ENCODE measurements at places on chromosomes 4 and X.

DNA sequence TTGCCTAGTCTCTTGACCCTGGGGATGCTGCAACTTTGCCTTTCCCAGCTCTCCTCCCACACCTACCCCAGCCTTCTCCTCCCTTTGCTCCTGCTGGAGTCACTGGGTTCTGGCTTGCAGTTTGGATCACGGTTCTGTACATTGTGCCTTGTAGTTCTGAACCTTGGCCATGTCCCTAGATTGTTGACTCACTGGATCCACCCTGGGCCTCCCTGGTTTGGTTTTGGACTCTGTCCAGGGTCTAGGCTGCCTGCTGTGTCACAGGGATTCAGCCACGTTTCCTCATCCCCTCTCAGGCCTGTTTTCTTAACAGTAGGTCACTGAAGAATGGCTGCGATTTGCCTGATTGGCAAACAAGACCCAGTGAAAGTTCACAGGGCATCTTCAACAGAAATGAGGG, 11.5 kb upstream of the GABRE start:
- DNase-seq = no peak

DNA sequence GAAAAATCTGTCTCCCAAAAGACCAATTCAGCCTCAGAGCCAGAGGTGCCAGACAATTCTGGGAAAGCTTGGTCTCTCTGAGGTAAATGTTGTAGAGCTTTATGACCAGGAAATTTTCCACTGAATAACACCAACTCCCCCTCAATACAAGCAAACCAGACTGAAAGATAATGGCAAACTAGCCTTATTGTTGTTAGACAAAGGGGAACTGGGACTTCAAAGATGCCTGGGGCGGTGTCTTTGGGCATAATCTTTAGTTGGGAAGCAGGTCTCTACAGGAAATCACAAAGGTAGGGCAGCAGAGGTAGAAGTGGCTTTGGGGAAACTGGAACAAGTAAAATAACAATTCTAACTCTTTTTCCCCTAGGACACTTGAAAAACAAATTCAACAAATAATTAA, 12.0 kb downstream of the COL4A6 start:
- no peak for DNase-seq

- no peak for DNase-seq
Measured at GRCh38 chr4:173056710-173057109, 111.9 kb upstream of the GALNT7 start.

DNA sequence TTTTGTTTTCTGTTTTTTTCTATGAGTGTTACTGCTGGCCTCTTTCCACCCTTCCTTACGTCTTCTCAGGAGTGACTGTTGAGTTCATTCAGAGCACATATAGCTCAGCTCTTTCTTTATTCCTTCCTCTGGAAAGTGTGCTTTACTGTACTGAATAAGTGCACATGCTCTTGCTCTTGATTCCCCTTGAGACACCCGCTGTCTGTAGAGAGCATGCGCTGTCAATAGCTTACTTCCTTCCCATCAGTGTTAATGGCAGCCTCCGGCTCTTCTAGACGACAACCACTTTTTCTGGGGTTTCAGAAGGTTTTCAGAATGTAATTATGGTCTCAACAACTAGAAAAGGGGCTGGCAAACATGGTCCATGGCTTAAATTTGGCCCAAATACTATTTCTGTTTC, 504.9 kb downstream of the C4orf33 start:
- no peak for DNase-seq

GRCh38 chr4:143399113-143399949, 62.7 kb downstream of the GAB1 start:
- no peak for DNase-seq

- DNase-seq = no peak
Measured at GRCh38 chrX:118325453-118325852, 20.5 kb upstream of the WDR44 start.

DNA sequence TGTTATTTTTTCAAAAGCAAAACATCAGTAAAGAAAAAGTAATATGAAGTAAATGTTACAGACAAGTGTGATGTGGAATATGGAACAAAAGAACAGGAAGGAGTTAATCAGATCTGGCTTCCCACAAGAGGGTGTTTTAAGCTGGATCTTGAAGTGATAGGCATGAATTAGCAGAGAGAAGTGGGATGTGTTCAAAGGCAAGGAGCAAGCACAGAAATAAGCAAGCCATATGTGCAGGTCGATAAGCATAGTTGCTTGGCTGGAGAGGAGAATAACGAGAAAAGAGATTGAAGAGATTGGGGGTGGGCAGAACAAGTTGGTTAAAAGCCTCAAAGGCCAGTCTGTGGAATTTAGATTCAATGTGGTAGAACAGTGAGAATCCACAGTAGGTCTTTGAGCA, 60.9 kb upstream of the PRPS1 start:
- no peak for DNase-seq

- DNase-seq = no peak
Measured at GRCh38 chrX:70439016-70439415, 5.6 kb upstream of the DLG3 start.

DNA sequence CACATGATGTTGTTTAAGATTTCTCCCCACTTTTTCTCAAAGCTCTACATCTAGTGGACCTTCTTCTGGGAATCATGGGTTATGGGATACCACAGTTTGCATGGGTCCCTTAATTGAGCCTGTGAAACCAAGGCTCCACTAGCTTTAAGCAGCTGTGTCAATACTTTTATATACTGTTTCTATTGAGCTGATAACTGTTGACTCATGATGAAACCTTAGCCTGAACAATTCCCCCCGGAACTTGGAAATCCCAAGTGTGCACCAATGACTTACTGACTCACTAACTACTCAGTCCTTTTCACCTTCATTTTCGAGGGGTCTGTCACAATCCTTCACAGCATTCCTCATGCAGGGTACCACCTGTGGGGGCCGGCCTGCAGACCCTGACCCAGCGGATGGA, 12.7 kb upstream of the SPIN4 start:
- DNase-seq = no peak

DNA sequence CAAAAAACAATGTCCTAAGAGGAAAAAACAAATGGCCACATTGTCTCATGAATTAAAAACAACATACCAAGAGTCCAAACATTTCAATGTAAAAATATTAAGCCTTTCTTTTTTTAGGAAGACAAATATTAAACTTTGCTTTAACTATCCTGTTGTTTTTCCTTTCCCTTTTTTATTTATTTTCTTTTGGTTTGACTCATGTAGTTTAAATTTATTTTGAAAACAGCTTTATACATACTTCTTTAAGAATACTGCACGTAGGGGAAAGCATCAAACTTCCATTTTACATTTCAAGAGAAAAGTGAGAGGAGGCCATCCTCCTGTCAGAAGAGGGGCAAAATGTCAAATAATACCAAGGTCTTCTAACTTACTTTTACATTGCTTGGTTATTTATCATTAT, 8.7 kb downstream of the GAB1 start:
- no peak for DNase-seq
